ENCODE measurements at places on chromosomes 12 and 14.

DNA sequence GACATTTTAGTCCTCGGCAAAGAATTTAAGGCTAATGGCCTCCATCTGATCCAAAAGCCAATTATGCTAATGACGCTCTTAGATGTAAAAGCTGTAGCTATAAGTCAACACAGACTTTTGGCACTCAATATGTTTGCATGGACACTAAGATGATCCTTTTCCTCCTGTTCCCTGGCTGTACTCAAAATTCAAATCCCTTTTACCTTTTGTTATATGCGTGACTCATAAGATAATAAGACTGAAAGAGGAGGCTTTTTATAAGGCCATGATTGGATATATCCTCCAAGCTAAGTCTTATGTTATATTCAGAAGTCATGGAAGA is 89.8 kb downstream of the PDZRN4 start:
- no peak for DNase-seq

DNA sequence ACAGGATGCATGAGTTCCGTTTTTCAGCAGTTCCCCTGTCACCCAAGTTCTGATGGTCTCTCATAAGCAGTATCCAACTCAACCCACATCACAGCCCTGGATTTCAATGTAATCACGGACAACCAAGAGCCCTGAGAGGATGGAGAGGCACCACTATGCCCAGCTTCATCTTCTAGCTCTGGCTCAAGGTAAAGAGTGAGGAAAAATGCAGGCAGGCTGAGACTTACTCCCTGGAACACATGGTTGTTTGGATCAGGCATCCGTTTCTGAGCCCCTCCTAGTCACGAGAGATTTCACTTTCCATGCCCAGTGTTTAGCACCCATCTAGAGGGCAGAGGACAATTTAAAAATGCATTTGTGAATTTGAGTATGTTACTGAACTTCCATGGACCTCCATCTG is 45.0 kb downstream of the ANO2 start:
- no peak for DNase-seq

DNA sequence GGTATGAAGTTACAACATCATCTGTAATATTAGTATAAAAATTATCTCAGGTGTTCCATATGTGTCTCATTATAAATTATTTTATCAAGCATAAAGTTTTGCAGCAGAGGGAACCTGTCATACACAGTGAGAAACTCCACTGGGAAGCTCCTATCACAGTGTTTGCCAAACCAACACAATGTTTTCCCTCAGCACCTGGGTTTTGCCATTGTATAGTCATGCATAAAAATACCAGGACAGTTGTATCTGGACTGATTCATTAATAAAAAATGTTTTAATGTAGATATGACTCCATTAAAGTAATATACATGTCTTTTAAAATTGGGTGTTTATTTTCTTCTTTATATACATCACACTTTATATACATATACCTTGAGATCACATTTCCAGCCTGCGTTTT is 56.6 kb downstream of the METTL25 start:
- no peak for DNase-seq

DNA sequence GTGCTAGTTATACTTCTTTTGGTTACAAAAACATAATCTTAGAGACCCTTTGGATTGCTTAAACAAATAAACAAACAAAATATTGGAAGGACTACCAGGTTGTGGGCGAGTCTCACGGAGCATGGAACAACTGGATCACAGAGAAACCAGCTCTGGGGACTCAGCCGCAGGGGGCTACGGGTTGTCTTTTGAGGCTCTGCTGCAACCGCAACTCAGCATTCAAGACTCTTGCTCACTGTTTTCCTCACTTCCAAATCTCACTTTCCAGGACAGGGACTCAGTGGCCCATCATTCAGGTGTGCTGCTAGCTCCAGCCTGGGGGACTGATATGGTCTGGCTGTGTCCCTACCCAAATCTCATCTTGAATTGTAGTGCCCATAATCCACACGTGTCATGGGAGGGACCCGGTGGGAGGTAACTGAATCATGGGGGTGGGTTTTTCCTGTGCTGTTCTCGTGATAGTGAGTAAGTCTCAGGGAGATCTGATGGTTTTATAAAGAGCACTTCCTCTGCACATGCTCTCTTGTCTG is 14.0 kb upstream of the SERPINA4 start:
- DNase-seq, result no peak

DNA sequence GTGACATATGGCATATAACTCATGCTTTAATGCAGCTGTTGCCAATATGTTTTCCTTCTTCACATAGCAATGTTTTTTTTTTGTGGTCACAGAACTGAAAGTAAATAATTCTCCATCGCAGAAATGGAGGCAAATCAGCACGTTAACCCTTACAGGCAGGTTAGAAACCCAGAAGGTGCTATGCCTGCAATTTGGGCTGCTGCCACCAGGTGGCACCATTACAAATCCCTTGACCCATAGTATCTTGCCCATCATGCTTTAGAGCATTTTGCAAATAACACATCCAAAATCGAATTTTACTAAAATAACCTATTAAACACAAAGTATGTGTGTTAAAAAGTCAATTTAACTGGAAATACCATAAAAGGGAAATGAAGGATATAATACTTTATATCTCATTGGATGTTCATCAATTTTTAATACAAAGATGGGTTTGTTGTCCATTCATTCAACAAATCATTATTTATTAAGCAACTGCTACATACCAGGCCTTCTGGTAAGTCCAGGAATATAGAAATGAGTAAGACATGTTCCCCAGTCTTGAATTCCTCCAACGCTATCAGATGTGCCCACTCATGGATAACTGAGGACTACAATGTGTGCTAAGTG is 340.1 kb downstream of the GLT1D1 start:
- DNase-seq, result no peak

GRCh38 chr12:121248622-121249021 is 38.7 kb downstream of the P2RX4 start:
- no peak for DNase-seq
